ENCODE measurements at places on chromosomes 4 and X.
A peak's percentile ranks its signal among the peaks of the same experiment; 100 is the strongest.

GRCh38 chr4:56158483-56158882, 209.7 kb downstream of the CEP135 start:
- no peak for DNase-seq

DNA sequence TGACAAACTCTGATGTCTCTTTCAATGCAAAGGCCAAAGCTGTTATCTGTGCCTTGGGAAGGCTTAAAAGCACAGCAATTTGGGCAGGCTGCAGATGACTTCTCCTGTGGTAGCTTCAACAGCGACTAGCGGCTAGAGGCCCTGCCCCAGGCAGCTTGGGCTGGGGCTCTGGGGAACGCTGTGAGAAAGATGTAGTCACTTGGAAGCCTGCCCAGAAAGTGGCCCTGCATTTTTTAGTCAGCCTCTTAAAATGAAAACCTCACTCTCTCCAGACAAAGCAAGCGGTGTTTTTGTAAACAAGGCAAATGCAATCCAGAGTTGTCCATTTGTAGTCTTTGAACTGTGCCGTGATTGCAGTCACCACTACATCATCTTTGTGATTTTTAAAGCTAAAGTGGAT, 27.5 kb downstream of the PCYT1B start:
- DNase-seq: peak; percentile 70

DNA sequence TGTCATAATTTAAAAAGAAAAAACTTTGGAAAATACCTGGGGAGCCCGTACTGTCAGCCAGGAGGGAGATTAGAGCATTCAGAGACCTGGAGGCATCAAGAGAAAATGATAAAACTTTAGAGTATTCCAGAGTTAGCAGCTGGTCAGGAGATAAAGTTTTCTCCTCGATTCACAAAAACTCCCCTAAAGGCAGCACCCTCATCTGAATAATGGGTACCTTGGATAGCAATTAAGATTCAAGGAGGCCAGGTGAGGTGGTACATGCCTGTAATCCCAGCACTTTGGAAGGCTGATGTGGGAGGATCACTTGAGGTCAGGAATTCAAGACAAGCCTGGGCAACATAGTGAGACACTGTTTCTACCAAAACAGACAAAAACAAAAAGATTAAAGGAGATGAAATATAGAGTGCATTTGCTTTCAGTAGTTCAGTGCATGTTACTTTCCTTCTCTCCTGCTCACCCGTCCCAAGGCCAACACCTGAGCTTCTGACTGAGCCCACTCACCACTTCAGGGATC, 18.6 kb upstream of the RAB40A start:
- DNase-seq: no peak

DNA sequence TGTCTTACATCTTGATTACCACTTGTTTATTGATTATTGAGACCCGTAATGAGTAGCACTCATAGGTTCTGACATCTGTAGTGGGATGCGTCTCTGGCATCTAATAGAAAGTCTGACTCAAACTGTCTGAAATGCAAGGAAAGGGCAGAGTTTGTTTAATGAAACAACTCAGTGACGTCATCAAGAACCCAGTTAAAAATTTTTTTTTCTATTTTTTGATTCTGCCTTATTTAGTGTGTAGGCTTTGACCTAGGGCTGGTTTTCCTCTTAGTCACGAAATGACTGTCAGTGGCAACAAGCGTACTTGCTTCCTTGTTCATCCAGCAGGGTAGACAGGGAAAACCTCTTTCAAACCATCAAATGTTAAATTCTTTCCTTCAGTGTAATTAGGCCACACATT, 3.1 kb upstream of the CDKL5 start:
- DNase-seq: peak; percentile 92

- no peak for DNase-seq
Observed at GRCh38 chr4:101556842-101557241, 209.5 kb upstream of the PPP3CA start.

- no peak for DNase-seq
Observed at GRCh38 chr4:10417740-10418139, 39.5 kb downstream of the ZNF518B start.

GRCh38 chr4:83022724-83023450, 12.1 kb upstream of the COPS4 start:
- peak; percentile 74 for DNase-seq

- no peak for DNase-seq
Observed at GRCh38 chr4:110484029-110484428, 8.1 kb downstream of the ENPEP start.

DNA sequence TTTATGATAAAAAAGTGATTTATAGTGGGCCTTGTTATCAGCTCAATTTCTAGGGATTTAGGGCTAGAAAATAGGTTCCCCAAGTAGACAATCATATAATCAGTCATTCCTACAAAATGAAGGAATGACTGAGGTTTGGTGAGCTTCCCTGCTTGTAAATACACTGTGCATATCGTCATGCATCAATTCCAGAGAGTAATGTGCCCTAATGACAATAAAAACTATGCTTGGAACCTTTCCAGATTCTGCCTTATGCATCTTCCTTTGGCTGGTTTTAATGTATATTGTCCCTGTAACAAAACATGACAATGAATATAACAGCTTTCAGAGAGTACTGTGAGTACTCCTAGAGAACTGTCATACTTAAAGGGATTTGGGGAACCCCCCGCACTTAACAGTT, 1310.9 kb downstream of the PCDH7 start:
- DNase-seq: no peak

- peak; percentile 60 for DNase-seq
Observed at GRCh38 chr4:130479020-130479419, 1383.1 kb downstream of the C4orf33 start.

GRCh38 chr4:139223682-139224317, 46.8 kb upstream of the ELF2 start:
- DNase-seq: peak; percentile 52

DNA sequence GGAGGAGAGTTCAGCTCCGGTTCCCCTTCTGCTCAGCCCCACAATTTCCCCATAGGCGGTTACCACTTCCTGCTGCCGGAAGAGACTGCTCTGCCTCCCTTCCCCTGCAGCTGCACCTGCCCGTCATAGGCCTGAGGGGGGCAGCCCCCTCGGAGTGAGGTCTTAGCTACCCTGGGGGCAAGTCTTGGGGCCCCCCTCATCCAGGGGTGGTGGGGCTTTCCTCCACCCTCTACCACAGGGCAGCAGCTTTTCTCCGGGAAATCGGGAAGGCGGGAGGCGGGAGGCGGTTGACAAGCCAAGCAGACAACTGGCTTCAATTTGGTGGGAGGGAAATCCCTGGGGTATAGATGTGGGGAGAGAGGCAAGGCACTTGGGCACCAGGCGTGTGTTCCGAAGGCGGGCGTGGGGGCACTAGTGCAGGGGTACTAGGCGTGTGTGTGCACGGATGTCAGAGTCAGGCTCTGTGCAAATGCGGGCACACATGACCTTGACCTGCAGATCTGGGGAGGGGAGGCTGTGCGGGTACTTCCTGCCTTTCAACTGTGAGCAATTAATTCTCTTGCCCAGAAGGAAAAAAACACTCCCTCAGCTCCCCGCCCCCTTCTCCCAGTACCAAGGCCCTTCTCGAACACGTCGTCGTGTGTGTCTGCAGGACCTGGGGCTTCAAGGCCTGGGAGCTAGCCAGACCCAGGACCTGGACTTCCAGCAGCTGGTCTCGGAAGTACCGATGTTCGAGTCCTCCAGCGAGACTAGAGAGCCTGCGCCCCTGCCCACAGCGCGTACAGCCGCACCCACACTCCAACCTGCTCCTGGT, 1.0 kb upstream of the ARHGAP4 start:
- peak; percentile 35 for DNase-seq

- DNase-seq: peak; percentile 34
Observed at GRCh38 chrX:110182362-110182761, 135.5 kb downstream of the AMMECR1 start.

DNA sequence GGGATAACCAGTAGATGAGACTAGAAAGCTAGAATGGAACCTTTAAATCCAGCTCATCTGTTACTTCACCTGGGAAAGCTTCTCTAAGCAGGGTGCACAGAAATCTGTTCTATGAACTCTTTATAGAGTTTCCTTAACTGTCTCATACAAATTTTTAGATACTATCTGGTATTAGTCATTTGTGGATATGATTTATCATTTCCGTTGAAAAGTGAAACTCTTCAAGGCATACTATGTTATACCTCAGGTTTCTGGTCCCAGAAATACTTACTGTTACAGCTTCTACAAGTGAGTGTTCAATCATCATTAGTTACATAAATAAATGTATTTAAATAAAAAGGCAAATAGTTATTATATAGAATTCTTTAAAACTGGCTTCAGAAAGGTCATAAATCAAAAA, 298.3 kb upstream of the AGA start:
- peak; percentile 86 for DNase-seq

DNA sequence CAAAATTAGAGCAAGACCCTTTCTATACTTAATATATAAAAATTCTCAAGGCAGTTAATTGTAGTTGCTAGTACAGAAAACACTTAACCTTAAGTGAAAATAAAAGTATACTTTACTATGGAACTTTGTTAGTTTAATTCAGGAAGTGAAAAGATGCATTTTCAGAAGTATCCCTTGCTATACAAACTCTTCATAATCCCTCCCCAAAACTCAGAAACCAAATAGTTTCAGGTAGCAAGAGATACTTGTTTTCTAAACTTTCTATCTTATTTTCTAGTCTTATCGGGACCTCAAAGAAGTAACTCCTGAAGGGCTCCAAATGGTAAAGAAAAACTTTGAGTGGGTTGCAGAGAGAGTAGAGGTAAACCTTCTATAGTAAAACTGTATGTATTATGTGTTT, 14.3 kb downstream of the PAICS start:
- no peak for DNase-seq

- peak; percentile 4 for DNase-seq
Observed at GRCh38 chrX:143429131-143429530, 88.1 kb downstream of the SPANXN3 start.

DNA sequence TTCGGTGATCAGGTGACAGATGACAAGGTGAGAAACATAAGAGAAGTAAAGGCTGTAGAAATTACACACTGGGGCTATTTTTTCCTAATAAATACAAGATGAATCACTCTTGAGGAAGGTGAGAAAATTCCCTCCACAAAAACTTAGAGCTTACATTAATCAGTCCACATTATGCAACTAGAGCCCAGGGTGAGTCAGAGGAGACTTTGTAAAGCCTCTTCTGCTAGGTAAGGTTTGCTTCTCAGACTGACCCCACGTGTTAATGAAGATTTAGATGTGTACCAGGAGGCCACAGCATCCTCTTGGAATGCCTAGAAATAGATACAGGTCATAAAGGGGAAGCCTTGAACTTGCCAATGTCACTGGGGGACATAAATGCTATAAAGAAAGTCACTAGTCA, 396.0 kb upstream of the SMIM31 start:
- no peak for DNase-seq

DNA sequence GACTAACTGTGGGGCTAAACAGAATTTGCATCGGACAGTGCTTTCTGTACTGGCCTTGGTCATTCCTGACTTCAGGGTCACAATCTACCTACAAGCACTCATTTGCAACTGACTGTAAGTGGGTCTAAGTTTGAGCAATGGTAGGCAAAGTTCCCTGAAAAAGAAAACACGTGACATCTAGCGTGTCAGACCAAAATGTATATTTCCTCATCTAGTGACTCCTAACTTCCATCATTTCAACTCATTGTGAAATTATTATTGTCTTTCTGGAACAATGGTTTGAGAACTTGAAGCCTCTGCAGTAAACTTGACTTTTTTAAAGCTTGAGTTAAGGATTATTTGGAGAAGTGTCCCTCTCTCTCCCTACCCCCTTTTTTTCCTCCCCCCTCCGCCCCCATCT, 113.6 kb downstream of the MID1 start:
- no peak for DNase-seq

- DNase-seq: no peak
Observed at GRCh38 chr4:15434091-15434490, 6.3 kb downstream of the C1QTNF7 start.

GRCh38 chr4:12615822-12616221, 868.3 kb downstream of the RAB28 start:
- no peak for DNase-seq

DNA sequence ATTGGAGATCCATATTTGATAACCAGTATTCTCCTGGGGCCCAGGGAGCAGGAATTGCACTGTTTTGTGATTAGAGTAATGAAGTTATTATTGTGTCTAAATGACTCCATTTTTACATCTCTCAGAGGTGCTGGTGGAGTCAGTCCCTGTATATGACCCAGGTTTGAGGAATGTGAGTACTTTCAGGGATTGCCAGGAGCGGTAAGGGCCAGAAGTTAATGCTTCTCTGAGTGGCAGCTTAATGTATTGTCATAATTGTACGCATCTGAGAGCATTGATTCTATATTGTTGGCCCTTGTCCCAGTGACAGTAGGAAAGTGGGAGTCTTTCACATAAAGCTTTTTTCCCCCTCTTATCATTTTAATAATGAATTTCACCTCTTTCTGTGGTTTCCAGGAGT, 146.2 kb downstream of the GATB start:
- DNase-seq: no peak

DNA sequence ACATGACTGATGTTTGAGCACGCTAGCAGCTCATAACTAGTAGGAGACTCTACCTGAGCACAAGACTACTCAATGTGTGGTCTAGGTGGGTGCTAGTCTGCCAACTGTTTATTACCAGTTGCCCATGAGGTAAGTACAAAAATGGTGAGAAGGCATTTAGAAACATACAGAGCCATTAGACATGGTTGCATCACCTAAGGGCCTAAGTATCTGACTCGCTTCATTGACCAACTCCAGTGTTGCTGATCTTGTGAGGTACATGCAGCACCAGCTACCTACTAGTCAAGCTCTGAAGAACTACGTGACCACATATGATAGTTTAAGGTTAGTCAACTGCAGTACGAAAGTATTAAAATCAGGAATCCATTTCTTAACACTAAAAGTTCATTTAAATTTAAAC, 39.9 kb downstream of the APBB2 start:
- DNase-seq: peak; percentile 38

DNA sequence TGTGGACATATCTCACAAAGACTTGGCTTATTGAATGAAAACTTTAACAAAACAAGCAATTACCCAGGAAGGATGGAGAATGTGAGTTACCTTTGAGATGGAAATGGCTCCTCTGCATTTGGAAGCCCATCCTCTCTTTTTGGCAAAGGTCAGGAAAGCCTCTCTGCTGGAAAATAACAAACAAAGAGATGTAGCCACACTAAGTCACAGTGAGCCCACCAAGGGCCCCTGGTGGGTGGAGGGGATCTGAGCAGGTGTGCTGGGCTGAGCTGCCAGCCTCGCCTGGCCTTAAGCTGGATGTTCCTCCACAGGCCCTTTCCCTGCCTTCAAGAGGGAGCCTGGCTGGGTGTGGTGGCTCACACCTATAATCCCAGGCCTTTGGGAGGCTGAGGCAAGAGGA, 269.2 kb downstream of the HNRNPD start:
- no peak for DNase-seq

- no peak for DNase-seq
Observed at GRCh38 chrX:113804819-113805218, 779.1 kb upstream of the HTR2C start.

- no peak for DNase-seq
Observed at GRCh38 chr4:65561164-65561563, 109.1 kb downstream of the EPHA5 start.

GRCh38 chrX:64427281-64427680, 32.0 kb upstream of the MTMR8 start:
- no peak for DNase-seq

DNA sequence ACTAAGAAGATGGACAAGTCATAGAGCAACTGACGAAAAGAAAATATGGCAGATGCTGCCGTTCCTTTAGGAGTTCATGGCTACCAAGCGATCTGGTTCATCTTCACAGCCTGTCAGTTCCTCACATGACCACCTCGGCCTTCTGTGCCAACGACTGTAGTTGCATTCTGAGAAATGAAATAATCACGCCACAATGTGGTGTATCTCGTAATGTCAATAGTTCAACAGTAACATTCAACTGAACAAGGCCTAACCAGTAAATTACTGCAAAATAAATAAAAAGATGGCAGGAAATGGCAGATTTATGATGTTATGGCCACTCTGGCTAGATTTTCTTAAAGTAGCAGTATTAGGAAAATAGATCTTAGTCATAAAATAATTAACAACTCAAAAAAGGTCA, 4.4 kb downstream of the GPRIN3 start:
- no peak for DNase-seq
